Neural crest cell (in vitro differentiated cells): ENCODE measurements at places on chromosomes 11 and 22.

DNA sequence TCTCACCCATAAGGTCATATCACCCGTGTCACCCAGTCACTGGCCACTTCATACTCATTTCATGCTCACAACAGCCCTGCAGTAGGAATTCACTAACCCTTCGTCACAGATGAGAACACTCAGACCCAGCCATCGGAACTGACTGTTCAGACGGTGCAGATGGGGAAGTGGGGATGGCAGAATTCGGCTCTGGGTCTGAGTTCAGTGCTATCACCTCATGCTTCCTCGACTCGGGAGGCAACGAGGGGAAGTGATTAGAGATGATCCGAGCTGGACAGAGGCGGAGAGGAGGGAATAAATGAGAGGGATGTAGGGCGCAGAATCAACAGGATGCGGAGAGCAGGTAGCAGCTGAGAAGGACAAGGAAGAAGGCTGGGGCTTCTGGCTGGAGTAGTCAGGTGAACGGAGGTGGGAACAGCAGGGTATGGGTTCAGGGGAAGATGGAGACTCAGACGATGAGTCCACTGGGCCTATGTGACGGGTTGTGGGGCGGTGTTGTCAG is 4.7 kb downstream of the B3GNT6 start:
- H3K4me1 ChIP-seq = no peaks in the 10 kb centered on the region
- H3K27ac ChIP-seq = no peak overlapping the region
- H3K27me3 ChIP-seq = peaks cover 56% of the 10 kb centered on the region
- no peak for DNase-seq
- H3K36me3 ChIP-seq = no peaks in the 10 kb centered on the region
- H3K4me3 ChIP-seq = peak overlapping the region; percentile 4

DNA sequence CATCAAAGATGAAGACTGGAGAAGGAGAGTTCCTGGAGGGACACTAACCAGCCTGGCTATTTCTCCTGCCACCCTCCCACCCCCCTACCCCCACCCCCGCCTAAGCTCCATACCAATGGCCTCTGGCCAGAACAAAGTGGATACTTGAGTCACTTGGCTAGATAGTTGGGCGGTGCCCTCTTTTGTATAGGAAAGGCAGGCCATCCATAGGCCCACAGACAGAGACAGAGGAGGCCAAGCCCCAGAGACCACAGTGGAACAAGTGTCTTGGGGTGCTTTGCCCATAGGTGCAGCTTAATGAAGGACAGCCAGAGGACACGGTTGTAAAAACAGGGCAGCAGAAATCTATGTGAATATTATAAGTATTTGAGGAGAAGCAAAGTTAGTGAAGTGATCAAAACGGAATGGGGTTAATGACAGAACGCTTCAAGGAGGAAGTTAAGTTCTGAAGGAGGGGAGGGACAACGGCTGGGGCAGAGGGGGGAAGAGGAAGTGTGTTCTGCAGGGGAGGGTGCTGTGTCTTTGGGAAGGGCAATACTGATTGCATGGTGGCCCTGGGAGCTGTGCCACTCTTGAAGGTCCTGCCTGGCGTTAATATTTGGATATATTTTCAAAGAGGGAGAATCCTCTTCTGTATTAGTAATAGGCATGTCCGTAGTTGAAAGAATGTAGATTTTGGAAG is 32.7 kb downstream of the FLI1 start:
- H3K4me1 ChIP-seq = peaks cover 31% of the 10 kb centered on the region
- H3K36me3 ChIP-seq = no peaks in the 10 kb centered on the region
- H3K27me3 ChIP-seq = peaks cover 38% of the 10 kb centered on the region
- DNase-seq = no peak
- H3K27ac ChIP-seq = no peak overlapping the region
- no peak overlapping the region for H3K4me3 ChIP-seq

- H3K27me3 ChIP-seq = no peaks in the 10 kb centered on the region
- H3K4me1 ChIP-seq = peaks cover 51% of the 10 kb centered on the region
- no peak overlapping the region for H3K4me3 ChIP-seq
- DNase-seq = no peak
- no peaks in the 10 kb centered on the region for H3K36me3 ChIP-seq
Observed at GRCh38 chr11:47107744-47108143, 68.9 kb downstream of the ARFGAP2 start.

DNA sequence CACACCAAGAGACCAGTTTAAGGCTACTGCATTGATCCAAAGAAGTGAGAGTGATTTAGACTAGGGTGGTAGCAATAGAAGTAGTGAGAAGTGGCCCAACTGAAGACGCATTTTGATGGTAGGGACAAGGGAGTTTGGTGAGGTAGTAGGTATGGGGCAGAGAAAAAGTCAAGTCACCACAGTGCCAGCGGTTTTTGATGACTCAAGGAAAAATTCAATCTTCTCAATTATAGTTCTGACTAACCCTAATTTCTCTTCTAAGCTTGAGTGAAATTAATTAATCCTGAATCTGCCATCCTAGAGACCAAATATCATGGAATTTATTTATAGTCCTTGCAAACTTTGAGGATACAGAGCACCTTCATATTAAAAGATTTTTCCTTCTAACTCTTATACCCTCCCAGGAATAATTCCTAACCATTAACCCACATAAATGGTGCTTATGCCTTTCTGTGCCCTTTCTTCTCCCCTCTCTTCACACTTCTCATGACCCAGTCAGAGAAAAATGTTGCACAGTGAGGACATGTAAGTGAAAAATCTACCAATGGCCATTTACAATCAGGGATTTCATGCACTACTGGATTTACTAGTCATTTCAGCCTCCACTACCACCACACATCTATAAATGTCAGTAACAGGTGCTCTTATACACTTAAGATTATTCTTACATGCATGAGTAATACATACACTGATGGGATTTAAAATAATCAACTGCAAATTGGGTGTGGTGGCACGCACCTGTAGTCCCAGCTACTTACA is 45.9 kb upstream of the ARHGAP32 start:
- no peak overlapping the region for H3K4me3 ChIP-seq
- H3K36me3 ChIP-seq = peaks cover 26% of the 10 kb centered on the region
- H3K4me1 ChIP-seq = no peaks in the 10 kb centered on the region
- no peak for DNase-seq
- H3K27ac ChIP-seq = no peak overlapping the region

GRCh38 chr11:75836417-75836816 is 21.4 kb downstream of the UVRAG start:
- DNase-seq = no peak
- H3K4me3 ChIP-seq = no peak overlapping the region
- no peaks in the 10 kb centered on the region for H3K36me3 ChIP-seq

GRCh38 chr22:45783690-45784089 is 112.1 kb downstream of the ATXN10 start:
- H3K27me3 ChIP-seq = no peaks in the 10 kb centered on the region
- no peak overlapping the region for H3K27ac ChIP-seq
- H3K36me3 ChIP-seq = peaks cover 5% of the 10 kb centered on the region
- peaks cover 37% of the 10 kb centered on the region for H3K4me1 ChIP-seq

DNA sequence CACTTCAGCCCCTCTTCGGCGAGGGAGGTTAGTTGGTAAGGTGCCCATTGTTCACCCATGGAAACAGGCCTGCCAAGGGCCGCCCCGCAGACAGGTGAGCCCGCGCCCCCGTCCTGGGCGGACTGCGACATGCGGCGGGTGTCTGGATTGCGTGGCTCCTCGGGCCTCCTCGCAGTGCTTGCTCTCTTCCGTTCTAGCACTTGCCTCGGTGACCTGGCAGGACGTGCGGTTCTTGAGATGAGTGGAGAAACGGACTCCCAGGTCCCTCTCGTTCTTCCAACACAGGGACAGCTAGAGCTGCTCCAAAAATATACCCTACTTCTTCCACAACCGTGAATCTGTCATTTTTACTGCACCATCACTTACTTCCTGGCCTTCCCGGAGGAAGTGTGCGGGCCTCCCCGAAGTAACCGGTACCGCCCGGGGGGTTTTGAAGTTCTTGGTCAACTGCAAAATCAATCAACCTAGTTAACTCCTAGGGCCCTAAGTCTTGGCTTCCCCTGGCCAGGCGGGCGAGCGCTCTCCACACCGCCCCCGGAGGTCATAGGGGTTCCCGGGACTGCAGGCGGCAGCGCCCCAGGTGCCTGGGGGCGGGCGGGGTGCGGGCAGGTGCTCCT is 745 bp upstream of the ZBTB44 start:
- no peaks in the 10 kb centered on the region for H3K36me3 ChIP-seq
- H3K4me1 ChIP-seq = peaks cover 24% of the 10 kb centered on the region
- no peak for DNase-seq
- peak overlapping the region; percentile 89 for H3K4me3 ChIP-seq
- no peak overlapping the region for H3K27ac ChIP-seq

- no peak for DNase-seq
- no peak overlapping the region for H3K4me3 ChIP-seq
- peaks cover 17% of the 10 kb centered on the region for H3K4me1 ChIP-seq
- H3K27ac ChIP-seq = no peak overlapping the region
- no peaks in the 10 kb centered on the region for H3K27me3 ChIP-seq
- no peaks in the 10 kb centered on the region for H3K36me3 ChIP-seq
Observed at GRCh38 chr11:110072930-110073329, 20.3 kb upstream of the ZC3H12C start.

GRCh38 chr11:32333320-32333991 is 101.9 kb downstream of the WT1 start:
- H3K27me3 ChIP-seq = peaks cover 33% of the 10 kb centered on the region
- H3K27ac ChIP-seq = no peak overlapping the region
- peaks cover 4% of the 10 kb centered on the region for H3K36me3 ChIP-seq
- peak; percentile 62 for DNase-seq
- H3K4me3 ChIP-seq = peak overlapping the region; percentile 84
- H3K4me1 ChIP-seq = peaks cover 17% of the 10 kb centered on the region

GRCh38 chr11:11370255-11370961 is 17.4 kb upstream of the CSNK2A3 start:
- no peak for DNase-seq
- no peaks in the 10 kb centered on the region for H3K27me3 ChIP-seq
- peaks cover 4% of the 10 kb centered on the region for H3K36me3 ChIP-seq
- no peak overlapping the region for H3K4me3 ChIP-seq

GRCh38 chr22:17845790-17846189 is 71.5 kb upstream of the BID start:
- H3K27me3 ChIP-seq = no peaks in the 10 kb centered on the region
- no peaks in the 10 kb centered on the region for H3K4me1 ChIP-seq
- H3K27ac ChIP-seq = no peak overlapping the region
- H3K4me3 ChIP-seq = no peak overlapping the region
- H3K36me3 ChIP-seq = peaks cover 3% of the 10 kb centered on the region
- no peak for DNase-seq

DNA sequence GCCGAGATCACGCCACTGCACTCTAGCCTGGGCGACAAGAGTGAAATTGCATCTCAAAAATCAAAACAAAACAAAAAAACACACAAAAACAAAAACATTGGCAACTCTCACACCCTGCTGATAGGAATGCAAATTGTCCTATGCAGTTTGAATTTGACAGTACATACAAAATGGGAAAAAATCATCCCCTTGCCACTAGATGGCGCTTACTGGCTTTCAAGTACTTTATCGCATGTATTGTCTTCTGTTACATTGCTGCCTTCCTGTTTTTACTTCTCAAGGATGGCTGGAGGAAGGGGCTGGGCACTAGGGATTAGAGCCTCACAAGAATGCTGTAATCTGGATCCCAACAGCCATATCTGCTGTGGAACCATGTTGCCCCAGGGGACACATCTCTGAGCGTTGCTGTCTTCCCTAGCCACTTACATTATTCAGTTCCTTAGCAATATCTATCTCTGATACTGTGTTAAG is 59.4 kb upstream of the A4GALT start:
- no peaks in the 10 kb centered on the region for H3K36me3 ChIP-seq
- no peaks in the 10 kb centered on the region for H3K27me3 ChIP-seq
- peaks cover 4% of the 10 kb centered on the region for H3K4me1 ChIP-seq
- no peak overlapping the region for H3K27ac ChIP-seq

DNA sequence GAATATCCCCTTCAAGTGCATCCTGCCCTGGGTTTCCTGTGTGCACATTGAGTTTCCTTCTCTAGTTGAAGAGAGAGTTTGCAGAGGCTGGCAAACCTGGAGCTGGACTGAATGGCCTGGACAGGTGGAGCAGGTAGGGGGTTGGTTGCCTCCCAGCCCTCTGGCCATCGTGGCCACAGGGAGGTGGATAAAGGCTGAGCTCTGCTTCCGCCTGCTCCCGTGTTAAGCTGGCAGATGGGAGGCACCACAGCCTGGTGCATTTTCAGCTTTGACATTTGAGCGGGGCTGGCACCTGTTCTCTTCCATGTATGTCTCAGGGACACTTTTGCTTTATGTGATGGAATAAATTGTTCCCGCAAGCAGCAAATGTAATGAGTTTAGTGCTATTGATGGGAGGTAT is 11.1 kb downstream of the MICAL2 start:
- DNase-seq = no peak
- H3K4me1 ChIP-seq = peaks cover 8% of the 10 kb centered on the region
- H3K27ac ChIP-seq = no peak overlapping the region
- no peak overlapping the region for H3K4me3 ChIP-seq
- H3K36me3 ChIP-seq = no peaks in the 10 kb centered on the region

GRCh38 chr11:19903620-19904069 is 191.0 kb downstream of the NAV2 start:
- H3K36me3 ChIP-seq = no peaks in the 10 kb centered on the region
- peaks cover 20% of the 10 kb centered on the region for H3K4me1 ChIP-seq
- peak; percentile 89 for DNase-seq
- no peak overlapping the region for H3K4me3 ChIP-seq
- H3K27ac ChIP-seq = peak overlapping the region; percentile 59

- DNase-seq = no peak
- H3K27me3 ChIP-seq = no peaks in the 10 kb centered on the region
- H3K4me3 ChIP-seq = no peak overlapping the region
- no peaks in the 10 kb centered on the region for H3K4me1 ChIP-seq
- no peaks in the 10 kb centered on the region for H3K36me3 ChIP-seq
Observed at GRCh38 chr11:84089072-84090057, 803.2 kb upstream of the CCDC90B start.

GRCh38 chr11:75241906-75242644 is 1.5 kb downstream of the TPBGL start:
- H3K27ac ChIP-seq = peak overlapping the region; percentile 62
- H3K36me3 ChIP-seq = no peaks in the 10 kb centered on the region
- H3K27me3 ChIP-seq = peaks cover 75% of the 10 kb centered on the region
- no peak for DNase-seq
- no peaks in the 10 kb centered on the region for H3K4me1 ChIP-seq

- H3K27ac ChIP-seq = peak overlapping the region; percentile 57
- peaks cover 9% of the 10 kb centered on the region for H3K4me1 ChIP-seq
- peak overlapping the region; percentile 71 for H3K4me3 ChIP-seq
- H3K27me3 ChIP-seq = peaks cover 7% of the 10 kb centered on the region
Observed at GRCh38 chr11:72821221-72821919, 7.2 kb downstream of the ATG16L2 start.

DNA sequence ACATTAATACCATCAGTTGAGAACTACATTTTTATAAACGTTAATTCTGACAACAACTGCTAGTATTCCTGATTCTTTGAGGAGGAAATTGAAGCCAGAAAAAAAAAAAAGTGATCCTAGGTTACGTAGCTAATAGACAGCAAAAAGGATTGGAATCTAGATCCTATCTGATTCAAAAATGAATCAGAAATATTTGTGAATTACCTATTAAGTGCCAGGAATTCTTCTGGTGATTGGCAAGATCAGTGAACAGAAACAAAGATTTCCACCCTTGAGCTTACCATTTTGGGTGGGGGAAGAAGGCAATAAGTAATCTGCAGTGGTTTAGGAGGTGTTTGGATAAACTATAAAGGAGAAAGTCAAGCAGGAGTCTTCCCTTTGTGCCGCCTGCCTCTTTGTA is 63.9 kb upstream of the LARGE1 start:
- DNase-seq = no peak
- H3K4me1 ChIP-seq = no peaks in the 10 kb centered on the region
- H3K27ac ChIP-seq = no peak overlapping the region
- H3K36me3 ChIP-seq = no peaks in the 10 kb centered on the region
- no peak overlapping the region for H3K4me3 ChIP-seq

GRCh38 chr11:21179770-21180169 is 510.4 kb downstream of the NELL1 start:
- H3K4me3 ChIP-seq = no peak overlapping the region
- H3K4me1 ChIP-seq = no peaks in the 10 kb centered on the region
- no peak for DNase-seq

GRCh38 chr11:114263513-114264170 is 32.6 kb upstream of the NNMT start:
- no peak overlapping the region for H3K27ac ChIP-seq
- no peaks in the 10 kb centered on the region for H3K36me3 ChIP-seq
- peaks cover 20% of the 10 kb centered on the region for H3K4me1 ChIP-seq
- H3K27me3 ChIP-seq = no peaks in the 10 kb centered on the region
- no peak overlapping the region for H3K4me3 ChIP-seq
